ENCODE measurements at places on chromosomes 5 and 9.

- no peak for DNase-seq
These were observed 199.9 kb downstream of the SNX18 start for GRCh38 chr5:54717459-54717858.

DNA sequence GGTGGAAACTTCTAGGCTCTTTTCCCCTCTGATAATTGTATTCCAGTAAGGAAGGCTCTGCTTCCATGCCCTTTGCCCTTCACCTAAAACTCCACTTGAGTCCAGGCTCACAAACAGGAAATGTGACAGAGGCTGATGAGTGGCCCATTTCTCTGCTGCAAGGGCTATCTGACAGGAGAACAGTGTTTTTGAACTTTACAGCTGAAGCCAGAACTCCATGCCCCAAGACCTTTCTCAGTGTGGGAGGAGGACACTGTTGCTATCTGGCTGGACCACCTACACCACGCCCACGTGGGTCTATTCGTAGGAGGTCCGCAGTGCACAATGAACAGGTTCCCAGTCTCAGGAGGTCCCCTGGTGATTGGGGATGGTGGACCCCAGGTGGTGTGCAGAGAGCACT, 13.6 kb downstream of the GGTA1 start:
- no peak for DNase-seq

GRCh38 chr9:124868511-124869465, 6.9 kb downstream of the ARPC5L start:
- peak; percentile 92 for DNase-seq

DNA sequence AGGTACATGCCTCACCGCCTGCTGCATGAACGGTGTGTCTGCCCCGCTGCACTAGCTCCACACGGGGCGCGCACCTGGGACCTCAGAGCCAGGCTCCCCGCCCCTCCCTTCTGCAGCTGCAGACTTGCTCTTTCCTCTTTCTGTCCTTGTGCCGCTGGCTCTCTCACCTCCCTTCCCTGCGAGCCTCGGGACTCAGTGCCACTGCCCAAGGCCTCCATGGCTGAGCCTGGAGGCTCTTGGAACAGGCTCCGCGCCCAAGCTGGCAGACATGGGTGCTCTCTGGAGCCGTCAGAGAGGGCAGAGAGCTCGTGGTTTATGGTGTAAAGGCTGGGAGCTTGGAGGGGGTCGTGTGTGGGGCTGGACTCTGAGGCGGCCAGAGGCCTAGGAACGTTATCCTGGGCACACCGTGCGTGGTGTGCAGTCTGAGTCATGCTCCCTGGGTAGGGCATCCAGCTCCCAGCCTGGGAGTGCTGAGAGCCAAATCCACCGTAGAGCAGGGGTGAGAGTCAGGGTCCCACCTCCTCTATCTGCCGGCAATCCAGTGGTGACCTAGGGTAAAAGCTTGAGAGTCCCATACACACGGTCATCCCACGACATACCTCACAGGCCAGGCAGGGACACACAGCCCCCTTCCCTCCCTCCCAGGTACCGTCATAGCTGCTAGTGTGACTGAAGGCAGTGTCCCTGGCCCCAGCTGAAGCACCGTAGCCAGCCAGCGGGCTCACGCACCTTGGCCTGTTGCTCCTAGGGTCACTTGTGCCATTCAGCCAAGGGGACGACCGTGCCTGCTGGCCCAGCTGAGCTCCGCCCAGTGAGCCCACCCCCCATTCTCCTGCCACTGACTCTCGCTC, 22.4 kb downstream of the GOLGA2 start:
- no peak for DNase-seq

DNA sequence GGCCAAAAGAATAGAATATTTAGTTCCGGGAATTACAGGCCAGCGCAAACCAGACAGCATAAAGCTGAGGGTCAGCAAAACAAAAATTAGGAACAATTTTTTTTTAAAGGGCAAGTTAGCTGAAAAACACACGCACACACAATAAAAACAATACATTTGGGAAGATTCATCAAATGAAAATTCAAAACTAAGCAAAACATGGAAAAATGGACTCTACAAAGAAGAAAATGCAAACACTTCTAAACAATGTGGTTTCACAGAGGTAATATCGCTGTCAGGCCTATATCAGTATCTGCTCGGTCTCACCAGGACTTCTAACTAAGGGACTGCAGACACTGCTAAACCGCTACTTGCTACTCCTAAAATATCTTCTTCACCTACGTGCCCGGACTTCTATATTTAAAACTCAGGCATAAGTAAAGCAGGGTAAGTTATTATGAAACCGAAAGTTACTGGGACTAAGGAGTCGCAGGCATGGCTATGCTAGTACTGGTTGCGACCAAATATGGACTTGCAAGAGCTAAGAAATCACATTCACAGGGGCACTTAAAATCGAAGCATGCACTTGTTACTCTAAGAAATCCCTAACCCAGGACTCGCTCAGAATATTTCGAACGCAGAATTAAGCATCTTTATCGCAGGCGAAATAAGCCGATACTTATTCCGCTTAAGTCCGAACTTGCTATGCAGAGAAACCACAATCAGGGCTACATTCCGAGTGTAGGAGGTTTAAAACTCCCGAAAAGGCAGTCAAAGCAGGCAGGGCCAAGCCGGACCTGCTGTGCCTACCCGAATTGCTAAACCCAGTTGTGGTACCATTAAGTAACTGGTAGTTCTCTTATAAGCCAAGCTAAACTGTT, 2.3 kb downstream of the ANXA2R start:
- no peak for DNase-seq

DNA sequence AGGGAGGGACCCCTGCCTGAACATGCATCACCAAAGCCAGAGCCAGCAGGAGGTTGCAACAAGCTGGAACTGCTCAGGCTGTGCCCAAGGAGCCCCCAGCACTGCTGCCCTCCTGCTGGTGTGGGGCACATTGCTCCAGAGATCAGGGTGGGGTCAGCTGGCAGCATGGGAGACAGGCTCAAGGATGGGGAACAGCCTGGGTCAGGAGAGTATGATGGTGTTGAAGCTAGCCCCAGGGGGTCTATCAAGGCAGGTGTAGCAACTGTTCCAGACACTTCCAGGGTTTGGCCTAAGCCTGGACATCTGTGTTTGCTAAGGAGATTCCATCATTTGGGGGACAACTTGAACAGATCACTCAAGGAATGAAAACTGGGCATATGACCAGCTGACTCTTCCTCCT, 133.1 kb downstream of the ATPSCKMT start:
- DNase-seq = no peak

GRCh38 chr5:127705120-127705892, 2.1 kb downstream of the CCDC192 start:
- no peak for DNase-seq

DNA sequence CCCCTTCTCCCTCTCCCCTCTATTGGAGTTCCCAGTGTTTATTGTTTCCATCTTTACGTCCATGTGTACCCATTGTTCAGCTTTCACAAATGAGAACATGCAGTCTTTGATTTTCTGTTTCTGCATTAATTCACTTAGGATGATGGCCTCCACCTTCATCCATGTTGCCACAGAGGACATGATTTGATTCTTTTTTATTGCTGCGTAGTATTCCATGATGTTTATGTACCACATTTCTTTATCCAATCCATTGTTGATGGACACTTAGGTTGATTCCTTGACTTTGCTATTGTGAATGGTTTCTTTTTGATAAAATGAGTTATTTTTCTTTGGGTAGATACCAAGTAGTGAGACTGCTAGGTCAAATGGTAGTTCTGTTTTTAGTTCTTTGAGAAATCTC, 88.9 kb downstream of the NDUFS4 start:
- DNase-seq = no peak

DNA sequence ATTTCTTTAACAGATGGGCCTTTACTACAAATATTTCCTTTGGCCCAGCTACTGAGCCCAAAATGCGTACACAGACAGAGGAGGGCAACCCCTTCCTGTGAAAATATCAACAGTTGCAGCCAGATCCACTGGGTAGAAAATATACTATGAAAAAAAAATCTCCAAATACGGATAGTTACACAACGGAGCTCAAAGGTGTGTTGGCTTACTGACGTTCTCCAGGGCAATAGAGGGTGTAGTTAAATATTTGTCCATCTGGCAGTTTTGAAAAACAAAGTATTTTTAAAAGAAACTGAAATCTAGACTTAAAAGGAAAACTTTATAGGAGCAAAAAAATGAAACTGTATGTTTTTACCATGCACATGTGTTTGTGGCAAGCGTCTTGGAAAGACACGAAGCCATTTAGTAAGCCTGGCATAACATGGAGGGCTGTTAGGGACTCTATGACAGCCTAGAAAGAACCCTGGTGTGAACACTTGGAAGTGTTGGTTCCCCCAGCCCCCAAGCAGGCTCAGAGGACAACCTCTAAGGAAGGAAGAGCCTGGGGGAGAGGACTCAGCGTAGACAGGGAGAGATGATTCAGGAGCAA, 157.8 kb upstream of the TRPM3 start:
- no peak for DNase-seq

GRCh38 chr5:121863753-121864285, 12.1 kb downstream of the FTMT start:
- DNase-seq = no peak

DNA sequence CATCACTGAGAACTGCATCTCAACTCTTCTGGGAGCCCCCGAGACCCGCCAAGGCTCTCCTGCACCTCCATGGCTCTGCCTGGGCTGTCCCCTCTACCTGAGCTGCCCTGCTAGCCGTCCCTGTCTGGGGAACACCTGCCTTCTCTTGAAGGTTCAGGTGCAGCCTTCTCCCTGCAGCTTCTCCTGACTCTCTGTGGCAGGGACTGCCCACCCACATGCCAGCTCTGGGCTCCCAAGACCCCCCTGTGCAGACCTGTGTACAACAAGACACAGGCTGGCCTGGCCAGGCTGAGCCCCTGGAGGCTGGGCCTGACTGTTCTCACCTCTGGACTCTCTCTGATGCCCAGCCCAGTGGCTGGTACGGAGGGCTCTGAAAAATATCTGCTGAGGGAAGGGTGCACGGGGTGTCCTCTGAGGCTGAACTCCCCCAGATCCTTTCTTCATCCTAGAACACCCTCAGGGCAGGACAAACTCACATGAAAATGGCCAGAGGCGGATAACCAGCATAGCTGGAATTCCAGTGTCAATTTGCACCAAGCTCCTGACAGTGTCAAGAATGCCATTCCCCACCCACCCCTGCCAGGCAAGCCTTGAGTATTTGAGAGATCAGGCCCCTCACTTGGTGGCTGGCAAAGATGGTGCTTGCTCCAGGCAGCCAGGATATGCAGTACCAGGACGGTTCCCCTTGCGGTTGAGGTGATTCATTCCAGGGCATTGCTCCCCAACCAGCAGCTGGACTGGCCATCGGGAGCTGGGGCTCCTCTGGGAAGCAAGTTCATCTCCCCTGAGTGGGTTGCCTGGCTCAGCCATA, 40.9 kb upstream of the SLC25A51 start:
- no peak for DNase-seq

GRCh38 chr5:143205883-143206195, 197.6 kb downstream of the NR3C1 start:
- no peak for DNase-seq

- DNase-seq = no peak
These were observed 18.4 kb downstream of the UBE2QL1 start for GRCh38 chr5:6466975-6467567.

- no peak for DNase-seq
These were observed 21.1 kb downstream of the TNPO1 start for GRCh38 chr5:72837524-72838096.

- no peak for DNase-seq
These were observed 2.2 kb downstream of the IDNK start for GRCh38 chr9:83625178-83625577.

GRCh38 chr5:87282269-87282668, 14.6 kb downstream of the RASA1 start:
- DNase-seq = no peak

- DNase-seq = no peak
These were observed 149.8 kb upstream of the RAPGEF1 start for GRCh38 chr9:131889437-131890251.

GRCh38 chr5:1190837-1191239, 10.6 kb upstream of the SLC6A19 start:
- no peak for DNase-seq

DNA sequence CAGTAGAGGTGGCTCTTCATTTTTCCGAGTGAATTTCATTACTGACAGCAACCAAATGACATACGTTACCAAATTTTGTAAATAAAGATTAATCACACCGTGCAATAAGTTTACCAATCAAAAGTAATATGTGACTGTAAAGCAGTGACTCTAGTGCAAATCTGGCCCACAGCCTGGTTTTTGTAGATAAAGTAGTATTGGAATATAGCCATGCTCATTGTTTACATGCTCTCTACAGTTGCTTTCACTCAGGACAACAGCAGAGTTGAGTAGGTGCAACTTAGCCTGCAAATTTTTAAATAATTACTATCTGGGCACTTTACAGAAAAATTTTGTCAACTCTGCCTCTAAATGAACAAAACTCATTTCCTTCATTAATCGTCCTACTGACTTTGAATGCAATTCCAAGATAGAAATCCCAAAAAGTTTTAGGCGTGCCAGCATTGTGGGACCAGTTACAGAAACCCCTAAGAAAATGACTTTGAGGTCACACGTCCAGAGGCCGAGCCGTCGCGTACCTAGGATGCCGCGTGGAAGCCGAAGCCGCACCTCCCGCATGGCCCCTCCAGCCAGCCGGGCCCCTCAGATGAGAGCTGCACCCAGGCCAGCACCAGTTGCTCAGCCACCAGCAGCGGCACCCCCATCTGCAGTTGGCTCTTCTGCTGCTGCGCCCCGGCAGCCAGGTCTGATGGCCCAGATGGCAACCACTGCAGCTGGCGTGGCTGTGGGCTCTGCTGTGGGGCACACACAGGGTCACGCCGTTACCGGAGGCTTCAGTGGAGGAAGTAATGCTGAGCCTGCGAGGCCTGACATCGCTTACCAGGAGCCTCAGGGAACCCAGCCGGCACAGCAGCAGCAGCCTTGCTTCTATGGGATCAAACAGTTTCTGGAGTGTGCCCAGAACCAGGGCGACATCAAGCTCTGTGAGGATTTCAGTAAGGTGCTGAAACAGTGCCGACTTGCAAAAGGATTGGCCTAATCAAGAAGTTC, 180.7 kb upstream of the TLE4 start:
- no peak for DNase-seq

DNA sequence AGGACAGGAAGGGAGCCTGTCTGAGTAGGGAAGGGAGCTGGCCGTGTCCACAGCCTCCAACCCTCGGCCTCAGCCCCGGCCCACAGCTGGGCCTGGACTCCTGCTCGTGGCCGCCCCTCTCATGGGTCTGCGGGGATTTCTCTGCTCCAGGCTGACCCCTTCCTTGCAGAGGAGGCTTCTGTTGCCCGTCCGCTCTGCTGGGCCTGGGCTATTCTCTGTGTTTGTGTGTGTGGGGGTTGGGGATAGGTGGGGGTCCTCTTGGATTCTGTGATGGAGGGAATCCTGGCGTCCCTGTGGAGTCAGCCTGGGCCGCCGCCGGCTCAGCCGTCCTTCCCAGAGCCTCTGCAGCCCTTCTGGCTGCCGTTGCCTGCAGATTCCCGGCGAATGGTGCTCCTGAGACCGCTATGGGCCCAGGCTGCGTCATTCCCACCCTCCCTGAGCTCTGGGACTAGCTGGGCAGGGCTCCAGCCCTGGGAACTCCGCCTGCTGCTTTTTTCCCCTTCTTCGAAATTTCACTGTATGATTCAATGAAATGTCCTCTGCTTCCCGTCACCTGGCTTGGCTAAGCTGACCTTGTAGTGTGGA, 64.2 kb downstream of the FGF18 start:
- DNase-seq = peak; percentile 51

- no peak for DNase-seq
These were observed 69.4 kb upstream of the MEF2C start for GRCh38 chr5:88952344-88952743.

GRCh38 chr5:126339215-126339805, 83.9 kb upstream of the GRAMD2B start:
- DNase-seq = no peak

Data from ascending aorta (tissue), 2 donors.